ENCODE measurements at places on chromosomes 16 and 17.
A peak's percentile ranks its signal among the peaks of the same experiment; 100 is the strongest.

DNA sequence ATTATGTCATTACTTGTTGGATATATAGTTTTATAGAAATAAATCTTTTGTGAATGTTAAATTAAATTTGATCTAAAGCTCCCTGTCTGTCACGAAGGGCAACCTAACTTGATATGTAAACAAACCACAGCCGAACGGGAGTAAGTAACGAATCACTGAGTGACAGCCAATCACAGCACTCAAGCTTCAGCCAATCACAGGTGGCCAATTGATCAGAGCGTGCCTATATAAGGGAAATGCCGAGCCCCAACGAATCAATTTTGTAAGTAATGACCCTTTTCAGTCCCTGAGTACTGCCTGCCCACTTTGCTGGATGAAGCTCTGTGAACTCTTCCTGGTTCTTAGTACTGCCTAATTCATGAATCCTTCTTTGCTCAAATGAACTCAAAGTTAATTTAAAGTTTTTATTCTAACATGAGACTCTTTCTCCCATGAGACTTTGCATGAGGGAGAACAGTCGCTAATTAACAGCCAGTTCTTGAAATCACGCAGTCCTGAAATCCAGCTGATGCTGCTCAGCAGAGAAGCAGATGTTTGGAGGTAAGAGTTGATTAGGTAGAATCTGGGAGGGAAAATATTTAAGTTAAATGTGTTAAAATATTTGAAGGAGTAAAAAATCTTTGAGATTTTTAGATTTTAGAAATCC is 302.2 kb downstream of the CNTNAP4 start:
- no peak for DNase-seq

DNA sequence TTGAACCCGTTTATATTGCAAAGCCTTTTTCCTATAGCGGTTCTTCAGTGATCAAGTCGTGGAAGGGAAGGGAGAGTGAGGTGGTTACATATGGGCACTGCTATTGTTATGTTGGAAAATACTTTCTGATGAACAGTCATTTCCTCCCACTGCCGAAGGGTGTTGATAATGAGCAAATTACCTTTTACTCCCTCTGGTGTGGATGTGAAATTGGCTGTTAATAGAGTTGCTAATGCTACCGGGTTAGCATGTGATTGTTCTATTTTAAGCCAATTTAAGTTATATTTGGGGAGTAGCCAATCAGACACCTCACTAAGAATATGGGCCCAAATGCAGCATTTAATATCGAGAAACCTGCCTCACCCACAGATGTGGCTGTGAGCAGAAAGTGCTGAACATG is 15.6 kb upstream of the PMFBP1 start:
- DNase-seq = no peak

DNA sequence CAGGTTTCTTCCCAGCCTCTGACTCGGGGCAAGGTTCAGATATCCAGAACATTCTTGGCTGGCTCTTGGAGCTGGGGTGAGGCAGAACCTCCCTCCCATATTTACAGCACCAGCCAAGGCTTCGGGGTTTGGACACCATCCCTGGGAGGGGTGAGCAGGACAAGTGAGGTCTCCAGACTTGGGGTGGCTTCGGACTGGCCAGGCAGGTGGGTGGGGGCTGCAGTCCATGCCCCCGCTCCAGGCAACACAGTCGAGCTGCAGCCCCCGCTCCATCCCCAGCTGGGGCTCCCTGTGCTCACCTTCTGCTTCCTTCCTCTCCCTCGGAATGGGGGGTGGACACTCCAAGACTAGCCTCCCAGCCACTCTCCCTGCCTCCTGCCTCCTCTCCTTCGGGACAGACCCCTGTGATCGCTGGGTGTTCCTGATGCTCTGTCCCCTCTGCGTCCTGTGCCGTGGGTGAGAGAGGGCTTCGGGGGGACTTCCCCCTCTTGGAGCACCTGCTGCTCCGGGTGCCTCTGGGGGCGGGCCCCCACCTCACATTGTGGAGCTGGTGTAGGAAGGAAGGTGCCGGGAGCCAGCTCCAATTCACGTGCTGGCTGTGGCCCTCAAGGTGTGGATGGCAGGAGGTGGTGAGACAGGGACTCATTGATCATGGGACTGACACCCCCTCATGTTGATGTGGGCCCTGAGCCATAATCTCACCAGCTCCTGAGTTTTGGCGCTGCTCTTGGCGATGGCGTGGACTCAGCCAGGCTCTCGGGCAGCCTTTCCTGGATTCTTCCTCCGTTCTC is 189.2 kb downstream of the SEC14L1 start:
- no peak for DNase-seq

- DNase-seq = no peak
Measured at GRCh38 chr16:87569601-87570571, 32.4 kb upstream of the JPH3 start.

DNA sequence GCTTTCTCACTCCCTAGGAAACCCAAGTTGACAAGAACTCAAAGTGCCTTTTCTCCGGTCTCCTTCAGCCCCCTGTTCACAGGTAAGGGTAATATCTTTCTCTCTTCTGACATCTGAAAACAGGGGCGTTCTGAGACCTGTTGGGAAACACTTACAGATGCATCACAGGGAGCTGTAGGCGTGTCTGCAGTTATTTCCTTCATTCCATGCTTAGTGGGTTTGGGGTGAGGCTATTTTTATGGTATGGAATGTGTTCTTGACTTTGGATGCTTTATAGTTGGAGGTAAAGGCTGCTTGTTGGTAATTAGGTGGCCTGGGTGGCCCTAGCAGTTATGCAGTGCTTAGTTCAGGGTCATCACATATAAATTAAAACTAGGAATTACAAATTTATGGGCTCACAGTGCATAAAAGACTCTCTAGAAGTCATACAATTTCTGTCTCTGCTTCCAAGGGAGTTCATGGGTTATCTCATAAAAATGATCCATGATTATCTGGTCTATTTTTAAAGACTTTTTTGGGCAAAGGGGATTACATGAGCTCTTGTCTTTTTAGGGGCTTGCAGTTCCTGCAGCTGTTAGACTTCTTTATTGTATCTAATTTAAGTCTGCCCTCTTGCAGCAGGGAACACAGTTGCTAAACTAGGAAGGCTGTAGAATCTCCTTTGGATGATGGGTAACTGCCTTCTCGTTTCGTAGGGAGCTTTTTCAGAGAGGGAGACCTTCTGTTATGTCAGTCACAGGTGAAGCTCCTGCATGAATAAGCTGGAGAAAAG is 10.2 kb downstream of the SOCS7 start:
- DNase-seq = no peak

- no peak for DNase-seq
Measured at GRCh38 chr16:14249291-14250032, 178.3 kb downstream of the MRTFB start.

- no peak for DNase-seq
Measured at GRCh38 chr17:82923366-82924113, 83.7 kb upstream of the ZNF750 start.

- no peak for DNase-seq
Measured at GRCh38 chr17:74833501-74834377, 25.9 kb downstream of the GRIN2C start.

DNA sequence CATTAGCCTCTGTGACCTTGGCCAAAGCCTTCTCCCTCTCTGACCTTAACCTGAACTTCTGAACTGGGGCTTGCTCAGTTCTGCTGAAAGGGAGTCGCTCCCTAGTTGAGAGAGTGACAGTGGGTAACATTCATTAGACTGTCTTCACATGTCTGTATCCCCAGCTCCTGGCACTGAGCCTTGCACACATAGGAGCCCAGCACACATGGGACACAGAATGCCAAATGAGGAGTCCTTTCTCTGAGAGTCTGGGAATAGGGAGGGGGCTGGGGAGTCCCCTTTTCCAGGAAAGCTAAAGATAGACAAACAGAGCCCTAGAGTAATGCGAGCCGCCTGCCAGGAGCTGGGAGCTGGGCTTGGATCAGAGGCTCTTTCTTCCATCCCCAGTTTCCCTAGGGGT is 2.5 kb downstream of the TAC4 start:
- DNase-seq = no peak

DNA sequence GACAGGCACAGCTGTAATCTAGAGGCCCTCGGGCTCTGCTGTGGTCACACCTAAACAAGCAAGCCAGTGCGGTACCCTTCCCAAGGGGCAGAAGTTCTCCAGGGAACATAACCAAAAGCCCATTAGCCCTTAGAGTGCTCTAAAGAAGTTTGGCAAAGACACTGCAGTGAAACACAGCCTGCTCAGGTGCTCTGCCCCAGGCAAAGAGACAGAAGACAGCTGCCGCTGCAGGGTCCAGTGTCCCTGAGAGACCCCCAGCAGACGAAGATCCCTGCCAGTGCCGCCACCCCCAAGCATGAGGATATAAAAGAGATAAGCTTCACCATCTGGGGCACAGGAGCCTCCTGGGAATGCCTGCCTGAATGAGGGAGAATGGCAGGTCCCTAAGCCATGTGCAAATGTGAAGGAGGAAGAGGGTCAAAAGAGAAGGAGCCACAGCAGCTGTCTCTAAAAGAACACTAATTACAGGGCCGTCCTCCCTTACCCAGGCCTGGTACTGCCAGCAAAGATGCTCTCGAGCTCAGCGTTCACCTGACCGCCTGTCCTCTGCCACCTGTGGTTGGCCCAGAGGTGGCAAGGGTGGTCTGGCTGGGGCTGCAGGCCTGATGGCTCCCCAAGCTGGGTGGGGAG is 29.7 kb downstream of the CUEDC1 start:
- DNase-seq = no peak

GRCh38 chr16:12403746-12404658 is 399.7 kb downstream of the CPPED1 start:
- DNase-seq = no peak

- DNase-seq = no peak
Measured at GRCh38 chr17:8555062-8555461, 75.5 kb downstream of the MYH10 start.

DNA sequence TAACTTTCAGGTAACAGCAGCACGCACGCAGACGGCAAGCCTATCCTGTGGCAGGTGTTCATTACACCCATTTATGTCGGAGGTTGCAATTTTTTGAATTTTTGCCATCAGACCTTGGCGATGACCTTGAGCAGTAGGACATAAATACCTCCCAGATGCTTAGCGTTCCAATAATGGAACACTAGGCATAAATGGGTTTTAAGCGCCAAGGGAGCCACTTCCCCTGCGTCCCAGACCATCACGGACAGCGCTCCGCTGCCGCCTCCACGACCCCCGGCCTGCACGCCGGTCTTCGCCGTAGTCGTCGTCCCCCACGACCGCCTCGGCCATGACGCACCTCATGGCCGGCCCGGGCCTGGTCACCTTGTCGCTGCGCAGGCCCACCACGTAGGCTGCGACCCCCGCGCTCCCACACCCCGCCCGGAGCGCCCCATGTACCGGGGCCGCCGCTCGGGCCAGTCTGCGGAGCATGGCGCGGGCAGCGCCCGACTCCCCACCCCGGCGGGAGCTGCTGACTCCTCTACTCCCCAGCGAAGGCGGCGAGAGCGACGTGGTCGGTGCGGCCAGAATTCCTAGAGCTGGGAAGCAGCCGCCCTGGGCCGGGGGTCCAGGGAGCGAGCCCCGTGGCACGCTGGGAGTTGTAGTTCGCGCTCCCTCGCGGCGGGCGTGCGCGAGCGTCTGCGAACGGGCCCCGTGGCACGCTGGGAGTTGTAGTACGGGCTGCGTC is 22.7 kb downstream of the TMEM235 start:
- peak; percentile 68 for DNase-seq

DNA sequence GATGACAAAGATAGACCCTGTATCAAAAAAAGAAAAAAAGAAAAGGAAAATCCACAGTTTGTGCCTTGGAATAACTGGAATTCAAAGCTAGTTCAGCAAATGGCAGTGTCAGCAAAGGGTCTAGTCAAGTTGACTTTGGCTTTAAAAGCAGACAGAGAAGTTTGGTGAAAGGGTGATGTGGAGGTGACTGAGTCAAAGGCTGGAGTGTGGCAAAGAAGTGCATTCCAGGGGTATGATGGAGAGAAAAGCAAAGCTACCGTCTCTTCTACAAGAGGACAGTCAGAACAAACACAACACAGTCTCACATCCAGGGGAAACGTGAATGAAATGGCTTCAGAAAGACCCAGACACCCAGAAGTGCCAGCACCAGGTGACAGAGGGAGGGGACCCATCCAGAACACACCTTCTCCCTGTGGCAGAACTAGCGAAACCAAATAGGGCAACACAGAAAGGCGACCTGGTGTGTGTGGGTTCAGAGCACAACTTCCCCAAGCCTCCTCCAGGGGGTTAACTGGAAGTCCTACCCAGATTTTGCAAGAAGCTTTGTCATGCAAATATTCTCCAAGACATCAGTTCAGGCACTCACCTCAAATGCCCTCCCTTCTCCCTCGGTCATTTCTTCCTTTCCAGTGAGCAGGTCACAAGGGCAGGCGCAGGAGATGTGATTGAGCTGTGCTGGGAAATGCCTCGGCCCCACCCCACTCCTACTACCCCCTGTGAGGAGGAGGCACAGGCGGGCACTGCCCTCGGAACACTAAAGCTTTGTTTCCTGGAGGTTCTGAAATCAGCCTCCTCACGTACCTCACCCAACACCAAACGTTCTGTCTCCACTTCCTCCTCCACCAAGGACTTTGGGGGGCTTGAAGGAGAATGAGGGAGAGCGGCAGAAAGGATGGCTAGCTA is 481.9 kb downstream of the SOX9 start:
- DNase-seq = no peak

DNA sequence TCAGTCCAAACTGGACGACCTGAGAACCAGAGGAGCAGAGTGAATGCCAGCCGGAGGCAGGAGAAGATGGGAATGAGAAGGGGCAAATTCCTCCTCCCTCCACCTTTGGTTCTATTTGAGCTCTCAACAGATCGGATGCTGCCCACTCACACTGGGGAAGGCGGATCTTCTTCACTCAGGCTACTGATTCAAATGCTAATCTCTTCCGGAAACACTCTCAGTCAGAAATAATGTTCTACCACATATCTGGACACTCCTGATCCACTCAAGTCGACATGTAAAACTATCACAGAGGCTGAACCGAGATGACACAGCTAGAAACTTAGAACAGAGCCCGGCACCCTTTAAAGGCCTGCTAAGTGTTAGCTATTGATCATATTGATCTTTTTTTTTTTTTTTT is 57.4 kb upstream of the GRIN2A start:
- DNase-seq = no peak

DNA sequence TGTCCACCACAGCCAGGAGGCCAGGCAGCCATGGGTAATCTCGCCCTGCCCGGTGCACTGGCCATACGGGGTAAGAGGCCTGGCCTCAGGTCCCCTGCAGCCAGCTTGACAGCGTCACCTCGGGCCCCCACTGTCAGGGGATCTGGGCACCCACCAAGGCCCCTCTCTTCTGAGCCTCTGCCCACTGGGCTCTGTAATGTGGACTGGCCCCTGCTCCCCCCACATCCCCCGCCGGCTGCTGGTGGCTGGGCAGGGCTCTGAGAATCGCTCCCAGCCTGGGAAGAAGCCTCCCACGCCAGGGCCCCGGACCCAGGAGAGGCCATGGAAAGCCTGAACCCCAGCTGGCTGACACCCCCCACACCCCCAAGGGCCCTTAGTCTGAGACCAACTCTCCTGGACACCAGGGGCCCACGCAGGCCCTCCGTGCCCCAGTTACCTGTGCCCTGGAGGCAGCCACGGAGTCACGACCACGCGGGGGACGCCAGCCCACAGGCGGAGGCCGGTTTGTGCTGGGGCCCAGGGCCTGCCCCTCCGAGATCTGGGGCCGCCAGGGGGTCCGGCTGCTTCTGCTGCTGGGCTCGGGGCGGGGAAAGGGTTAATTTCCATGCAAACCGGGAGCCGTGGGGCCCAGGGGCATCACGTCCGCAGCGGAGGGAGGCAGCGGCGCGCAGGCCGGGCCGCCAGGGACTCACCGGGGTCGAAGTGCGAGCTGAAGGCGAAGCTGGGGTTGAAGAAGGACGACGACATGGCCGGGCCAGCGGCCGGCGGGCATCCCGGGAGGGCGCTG is at the start of gene PVALEF:
PVALEF (plus strand) TSS at position 262 of the 787 bp plus-strand sequence. CDS start 15,720 bp downstream, outside the sequence.
- no peak for DNase-seq

GRCh38 chr17:4538236-4539002 is 16.8 kb downstream of the MYBBP1A start:
- no peak for DNase-seq

GRCh38 chr16:28317040-28317880 is 24.9 kb downstream of the SBK1 start:
- DNase-seq = peak; percentile 60

Measured in stimulated activated CD8-positive, alpha-beta memory T cell treated with anti-CD3 and anti-CD28 coated beads, Interleukin-2, amount 100 ng/mL, for 48 hours (primary cell).